Memory B cell (primary cell): ENCODE measurements at places on chromosomes 5 and 9.

- no peak for DNase-seq
Measured at GRCh38 chr9:92476962-92477361, 5.3 kb downstream of the ASPN start.

- no peak for DNase-seq
Measured at GRCh38 chr9:133429641-133430161, 7.5 kb downstream of the ADAMTS13 start.

GRCh38 chr5:138790684-138791083 is 37.5 kb downstream of the CTNNA1 start:
- no peak for DNase-seq

DNA sequence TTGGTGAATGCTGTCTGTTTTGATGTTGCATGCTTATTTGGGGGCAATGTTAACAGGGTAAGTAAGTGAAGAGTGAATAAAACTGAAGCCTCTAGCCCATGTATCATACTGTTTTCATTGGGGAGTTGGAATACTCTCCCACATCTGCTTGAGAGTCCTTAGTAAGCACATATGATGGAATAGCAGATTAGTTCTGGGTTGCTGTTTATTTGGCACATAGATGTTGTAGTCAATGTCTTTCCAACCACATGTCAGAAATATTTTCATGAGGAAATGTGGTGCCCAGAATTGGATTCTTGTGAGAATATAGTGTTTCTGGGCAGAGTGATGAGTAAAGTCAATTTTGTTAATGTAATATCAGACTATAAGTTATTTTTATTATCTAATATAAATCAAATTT is 611.7 kb upstream of the FTMT start:
- no peak for DNase-seq

DNA sequence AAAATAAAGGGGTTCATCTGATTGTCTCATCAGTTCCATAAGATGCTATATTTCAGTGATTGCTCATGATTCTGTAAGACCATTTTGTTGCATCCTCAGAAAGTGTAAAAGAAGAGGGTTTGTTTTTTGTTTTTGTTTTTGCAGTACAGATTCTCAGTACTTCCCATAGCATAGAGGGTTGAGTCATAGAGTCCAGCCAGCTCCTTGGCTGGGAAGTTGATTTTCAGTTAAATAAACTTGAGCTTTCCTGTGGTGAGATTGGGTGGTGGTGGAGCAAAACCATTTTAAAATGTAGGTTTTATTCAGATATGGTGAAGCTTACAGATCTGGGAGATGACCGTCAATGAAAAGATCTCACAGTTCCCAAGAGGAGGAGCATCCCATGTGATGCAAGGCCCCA is 48.2 kb downstream of the DAPK1 start:
- DNase-seq: no peak

- no peak for DNase-seq
Measured at GRCh38 chr9:91403665-91404543, 19.7 kb downstream of the NFIL3 start.

- DNase-seq: no peak
Measured at GRCh38 chr5:163586531-163586956, 81.1 kb downstream of the MAT2B start.

DNA sequence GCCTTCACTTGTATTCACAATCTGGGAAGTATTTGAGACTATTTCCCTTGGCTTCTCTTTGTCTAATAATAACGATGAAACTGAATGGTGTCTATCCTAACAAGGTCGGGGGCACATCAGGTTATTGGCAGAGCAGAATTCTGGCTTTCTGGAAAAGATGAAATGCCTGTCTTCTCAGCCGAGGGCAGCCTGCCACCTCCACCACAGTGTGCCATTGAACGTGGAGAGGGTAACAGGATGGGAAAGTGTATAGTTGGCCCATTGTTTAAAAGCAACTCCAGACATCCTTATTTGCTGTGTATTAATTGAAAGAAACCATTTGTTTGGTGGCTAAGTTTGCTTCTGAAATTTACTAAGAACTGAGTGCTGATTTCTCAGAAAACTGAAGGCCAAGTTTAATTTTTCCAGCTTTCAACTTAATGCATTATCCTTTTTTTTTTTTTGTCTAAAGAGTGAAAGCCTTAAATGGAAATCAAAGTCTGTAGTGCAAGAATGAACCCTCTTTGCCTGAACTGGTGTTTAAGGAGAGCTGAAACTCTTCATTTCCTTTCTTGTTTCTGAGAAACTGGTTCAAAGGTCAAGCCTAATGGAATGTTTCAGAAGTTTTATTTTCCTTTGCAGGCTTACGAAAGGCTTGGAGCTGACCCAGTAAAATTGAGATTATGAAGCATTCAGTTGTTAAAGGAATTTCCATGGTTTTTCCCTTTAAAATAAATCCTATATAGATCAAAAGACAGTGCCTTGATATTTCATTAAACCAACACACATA is 563.7 kb upstream of the DAP start:
- no peak for DNase-seq

DNA sequence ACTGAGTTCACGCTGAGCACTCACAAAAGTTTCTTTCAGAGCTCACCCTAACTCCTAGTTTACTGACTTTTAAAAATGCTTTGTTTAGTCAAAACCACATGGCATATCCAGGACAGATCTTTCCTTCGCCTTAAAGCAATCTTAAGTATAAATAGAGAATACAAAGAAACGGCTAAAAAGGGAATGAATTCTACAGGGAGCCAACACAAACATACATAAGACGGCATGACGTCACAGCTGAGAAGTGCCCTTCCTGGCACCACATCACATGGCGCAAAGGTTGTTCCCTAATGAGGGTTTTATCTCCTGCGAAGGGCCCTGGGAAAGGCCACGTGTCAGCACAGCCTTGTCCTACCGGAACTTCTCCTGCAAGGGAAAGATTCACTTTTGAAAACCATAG is 141.3 kb downstream of the IRX1 start:
- DNase-seq: no peak

DNA sequence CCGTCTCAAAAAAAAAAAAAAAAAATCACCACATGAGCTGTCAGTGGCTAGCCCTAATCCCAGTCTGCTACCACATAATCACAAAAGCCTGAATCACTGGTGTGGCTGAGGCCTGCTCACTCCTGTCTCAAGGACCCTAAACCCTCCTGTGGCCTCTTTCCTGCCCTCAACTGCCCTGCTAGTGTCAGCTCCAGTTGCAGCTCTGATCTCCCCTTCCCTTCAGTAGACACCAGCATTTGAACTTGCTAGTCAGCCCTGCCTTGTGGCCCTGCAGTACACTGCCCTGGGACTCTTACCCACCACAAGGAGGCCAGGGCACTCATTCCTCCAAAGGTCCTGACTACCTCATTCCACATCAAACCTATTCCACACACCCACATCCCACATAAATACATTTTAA is 9.5 kb upstream of the P4HA2 start:
- DNase-seq: no peak

DNA sequence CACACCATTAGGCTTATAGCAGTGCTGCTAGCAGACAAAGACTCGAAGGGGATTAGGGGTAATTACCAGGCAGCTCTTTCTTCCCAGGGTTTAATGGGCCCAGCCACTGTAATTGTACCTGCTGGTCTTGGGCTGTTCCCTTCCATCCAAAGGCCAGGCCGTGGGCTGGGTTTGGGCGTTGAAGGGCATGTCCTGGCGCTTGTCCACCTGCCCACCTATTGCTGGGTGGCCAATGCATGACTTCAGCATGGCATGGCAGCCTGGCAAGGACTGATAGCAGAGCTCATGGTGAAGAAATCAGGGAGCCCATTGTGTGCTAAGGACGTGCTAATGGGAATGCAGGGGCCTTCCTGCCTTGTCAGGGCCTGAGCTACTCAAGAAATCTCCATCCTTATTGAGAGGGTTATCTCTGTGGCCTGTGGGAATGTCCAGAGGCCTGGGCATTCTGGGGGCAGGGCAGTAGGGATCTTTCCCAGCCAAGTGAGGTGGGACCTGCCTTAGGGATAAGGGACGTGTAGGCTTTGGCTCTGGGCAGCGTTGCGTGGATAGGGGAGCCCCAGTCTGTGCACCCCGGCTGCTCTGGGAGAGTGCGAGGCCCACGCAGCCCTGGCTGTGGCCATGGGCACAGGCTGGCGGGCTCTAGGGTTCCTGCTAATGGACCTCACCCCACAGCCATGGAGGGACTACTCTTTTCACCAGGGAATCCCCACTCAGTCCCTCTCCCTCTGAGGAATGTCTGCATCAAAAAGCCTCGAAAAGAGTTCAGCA is 116.1 kb upstream of the PITX1 start:
- no peak for DNase-seq

DNA sequence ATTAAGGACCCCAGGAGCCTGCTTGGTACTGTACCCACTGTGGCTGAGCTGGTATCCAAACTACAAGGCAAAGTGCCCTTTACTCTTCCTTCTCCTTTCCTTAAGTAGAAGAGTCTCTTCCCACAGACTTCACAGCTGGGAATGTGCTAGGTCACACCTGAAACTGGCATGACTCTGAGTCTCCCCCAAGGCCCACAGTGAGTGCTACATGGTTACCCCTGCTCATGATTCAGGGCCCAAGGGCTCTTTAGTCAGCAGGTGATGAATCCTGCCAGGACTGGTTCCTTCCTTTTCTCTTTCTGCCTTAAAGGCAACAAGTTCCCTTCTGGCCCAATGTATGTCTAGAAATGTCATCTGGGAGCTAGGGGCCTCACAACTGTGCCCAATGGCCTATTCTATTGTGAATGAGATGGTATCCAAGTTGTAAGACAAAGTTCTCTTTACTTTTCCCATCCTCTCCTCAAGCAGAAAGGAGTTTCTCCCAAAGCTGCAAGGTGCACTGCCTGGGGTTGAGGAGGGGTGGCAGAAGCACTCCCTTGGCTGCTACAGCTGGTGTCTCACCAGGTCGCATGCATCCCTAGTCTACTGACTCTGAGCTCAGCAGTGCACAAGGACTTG is 134.4 kb downstream of the TMEM38B start:
- DNase-seq: no peak

- no peak for DNase-seq
Measured at GRCh38 chr9:134679616-134680392, 38.2 kb downstream of the COL5A1 start.

- no peak for DNase-seq
Measured at GRCh38 chr5:149121145-149121544, 20.1 kb upstream of the ABLIM3 start.

DNA sequence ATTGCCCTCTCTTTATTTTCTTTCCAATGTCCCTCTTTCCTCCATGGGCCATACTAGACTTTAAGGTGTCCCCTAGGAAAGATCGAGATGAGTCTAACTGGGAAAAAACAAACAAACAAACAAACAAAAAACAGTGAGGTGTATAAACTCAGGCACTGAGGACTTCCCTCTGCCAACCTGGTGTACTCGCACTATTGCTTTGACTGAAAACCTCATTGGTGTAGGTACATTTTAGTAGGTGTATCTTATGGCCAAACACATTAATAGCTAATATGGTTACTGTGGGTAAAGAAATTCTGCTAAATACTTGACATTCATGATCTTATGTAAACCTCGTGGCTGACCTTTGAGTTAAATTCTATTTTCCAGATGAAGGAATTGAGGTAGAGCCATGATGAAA is 74.3 kb downstream of the TNC start:
- DNase-seq: no peak

DNA sequence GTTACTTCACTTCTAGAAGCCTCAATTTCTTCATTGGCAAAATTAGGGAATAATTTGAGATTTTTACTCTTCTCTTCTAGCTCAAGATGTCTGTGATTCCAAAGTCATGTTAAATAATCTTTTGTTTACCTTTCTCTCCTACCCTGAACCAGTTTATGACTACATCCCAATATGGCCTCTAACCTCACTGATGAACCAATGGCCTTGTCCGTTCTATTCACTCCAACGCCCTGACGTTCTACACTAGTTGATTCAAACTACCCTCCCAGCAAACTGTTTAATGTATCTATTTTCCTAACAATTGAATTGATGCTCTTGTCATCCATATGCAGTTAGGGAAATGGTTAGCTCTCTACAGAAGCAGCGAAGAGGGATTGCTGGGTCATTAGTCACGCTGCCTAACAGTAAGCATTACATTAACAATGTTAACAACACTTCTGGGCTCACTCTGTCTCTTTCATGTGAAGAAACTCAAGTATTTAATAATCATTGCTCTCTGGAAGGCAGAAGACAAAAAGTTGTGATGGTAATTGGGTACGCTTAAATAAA is 38.0 kb downstream of the RAPGEF1 start:
- DNase-seq: no peak

DNA sequence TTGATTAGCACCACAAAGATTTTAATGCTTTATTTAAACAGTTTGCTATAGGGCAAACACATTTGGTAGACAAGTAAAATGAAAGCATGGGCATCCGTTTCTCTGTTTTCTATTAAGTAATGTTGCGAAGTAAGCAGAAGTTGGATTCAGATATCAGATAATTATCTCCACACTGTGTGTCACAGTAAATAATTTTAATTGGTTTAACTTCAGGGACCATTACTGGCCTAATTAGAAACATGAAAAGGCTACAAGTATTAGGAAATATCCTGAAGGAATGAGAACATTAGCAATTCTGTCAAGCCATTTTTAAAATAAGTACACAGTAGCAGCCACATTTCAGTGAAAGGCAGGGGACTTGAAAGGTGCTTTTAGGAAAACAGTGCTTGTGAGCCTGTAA is 975.4 kb downstream of the NR2F1-AS1 start:
- no peak for DNase-seq

- DNase-seq: no peak
Measured at GRCh38 chr5:68382640-68383039, 167.1 kb downstream of the PIK3R1 start.

DNA sequence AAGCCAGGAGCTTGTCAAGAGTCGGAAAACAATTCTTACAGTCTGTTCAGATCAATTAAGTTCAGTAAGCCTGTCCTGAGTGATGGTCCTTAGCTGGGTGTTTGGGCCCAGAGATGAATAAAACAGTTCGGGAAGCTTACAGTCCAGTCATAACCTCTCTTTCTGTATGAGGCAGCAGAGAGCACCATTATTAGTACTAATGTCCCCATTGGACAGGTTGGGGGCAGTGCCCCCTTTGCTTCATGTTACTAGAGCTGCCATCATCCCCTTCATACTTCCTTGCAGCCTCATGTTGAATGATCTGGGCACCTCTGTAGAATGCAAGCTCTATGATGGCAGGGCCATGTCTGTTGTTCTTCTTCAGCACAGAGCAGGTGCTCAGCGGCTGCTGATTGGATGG is 9.8 kb downstream of the DOCK2 start:
- no peak for DNase-seq

DNA sequence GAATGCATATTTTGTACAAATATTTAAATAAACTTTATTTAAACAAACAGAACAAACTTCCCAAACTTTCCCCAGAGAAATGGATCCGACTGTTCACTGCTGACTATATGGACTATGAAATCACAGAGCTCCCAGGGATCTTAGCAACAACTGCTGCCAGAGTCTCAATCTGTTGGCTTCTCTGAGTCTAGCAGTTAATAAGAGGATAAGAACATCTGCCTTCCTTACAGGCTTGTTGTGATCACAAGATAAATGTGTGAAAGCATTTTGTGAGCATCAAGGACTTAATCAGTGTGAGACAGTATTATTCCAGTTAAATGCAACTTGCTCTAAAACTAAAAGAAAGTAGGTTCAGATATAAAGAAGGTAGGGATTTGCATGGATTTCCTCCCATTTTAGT is 31.4 kb upstream of the MYOT start:
- DNase-seq: no peak

GRCh38 chr5:150022681-150023080 is 22.1 kb downstream of the HMGXB3 start:
- no peak for DNase-seq

GRCh38 chr5:105350486-105351140 is 1788.0 kb upstream of the NUDT12 start:
- DNase-seq: no peak

- no peak for DNase-seq
Measured at GRCh38 chr9:137705906-137706305, 87.1 kb downstream of the EHMT1 start.
